ENCODE measurements at places on chromosomes 13 and 19.

DNA sequence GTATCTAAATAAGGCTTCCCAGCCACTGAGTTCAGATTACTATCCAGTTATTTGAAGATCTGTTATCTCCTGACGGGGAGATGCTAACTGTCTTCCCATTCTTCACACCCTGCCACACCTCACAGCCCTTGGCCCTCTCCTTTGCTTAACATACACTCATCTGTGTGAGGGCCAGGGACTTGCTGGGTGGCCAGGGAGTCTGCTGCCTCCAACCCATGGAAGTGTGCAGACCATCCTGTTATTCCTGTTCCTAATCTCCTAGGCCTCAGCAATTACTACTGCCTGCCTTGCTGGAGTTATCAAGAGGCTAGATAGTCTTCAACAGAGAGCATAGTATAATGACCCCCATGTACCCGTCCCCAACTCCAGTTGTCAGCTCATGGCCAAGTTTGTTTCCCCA lies 36.2 kb upstream of the GTF3A start:
- no peaks in the 10 kb centered on the region for H3K4me1 ChIP-seq
- no peaks in the 10 kb centered on the region for H3K36me3 ChIP-seq
- no peaks in the 10 kb centered on the region for H3K27me3 ChIP-seq
- H3K27ac ChIP-seq: no peak overlapping the region
- H3K4me3 ChIP-seq: no peak overlapping the region
- no peak for DNase-seq

- no peaks in the 10 kb centered on the region for H3K36me3 ChIP-seq
- peaks cover 5% of the 10 kb centered on the region for H3K4me1 ChIP-seq
- no peak within 1 kb of the TSS for H3K27ac ChIP-seq
- H3K4me3 ChIP-seq: peak within 1 kb of the TSS; percentile 70
Measured at GRCh38 chr13:95644601-95645052, at the start of gene DZIP1. Gene DZIP1 (minus strand): TSS chr13:95644706. CDS start chr13:95642029, 2,677 bp downstream.

DNA sequence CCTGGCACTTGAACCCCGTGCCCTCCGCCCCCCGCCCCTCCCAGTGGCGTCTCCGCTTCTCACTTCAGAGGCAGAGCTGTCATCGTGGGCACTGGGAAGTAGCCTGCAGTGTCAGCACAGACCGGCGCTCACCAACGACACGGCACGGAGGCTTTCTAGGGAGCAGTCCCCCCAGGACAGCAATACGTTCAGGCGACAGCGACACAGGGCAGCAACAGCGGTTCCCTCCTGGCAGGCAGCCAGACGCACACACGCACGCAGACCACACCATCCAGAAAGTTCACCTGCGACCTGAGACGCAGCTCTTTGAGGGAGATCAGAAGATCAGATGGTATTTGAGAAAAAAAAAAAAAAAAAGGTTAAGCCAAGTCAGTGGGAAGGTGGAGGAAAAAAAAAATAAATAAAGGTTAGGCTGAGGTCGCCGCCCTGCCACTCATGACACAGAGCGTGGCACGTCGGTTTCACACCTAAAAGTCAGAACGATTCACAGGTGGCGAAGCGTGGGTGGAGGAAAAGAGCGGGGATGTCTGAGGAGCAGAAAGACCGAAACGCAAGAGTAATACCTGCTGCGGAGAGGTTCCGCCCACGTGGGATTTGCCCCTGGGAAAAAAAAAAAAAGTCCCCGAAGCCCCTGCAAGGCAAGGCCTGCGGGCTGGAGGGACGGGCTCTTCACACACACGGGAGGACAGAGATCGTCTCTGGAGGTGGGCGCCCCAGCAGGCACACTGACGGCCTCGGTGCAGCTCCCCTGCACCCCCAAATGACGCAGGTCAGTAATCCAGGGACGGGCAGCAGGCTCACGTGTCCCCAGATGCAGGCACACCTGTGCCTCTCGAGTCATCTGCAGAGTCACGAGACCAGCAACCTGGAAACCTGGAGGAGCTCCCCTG lies 94.5 kb downstream of the GNG7 start:
- H3K27ac ChIP-seq: peak overlapping the region; percentile 82
- peaks cover 31% of the 10 kb centered on the region for H3K4me1 ChIP-seq
- peaks cover 4% of the 10 kb centered on the region for H3K27me3 ChIP-seq
- peaks cover 3% of the 10 kb centered on the region for H3K36me3 ChIP-seq
- peak overlapping the region; percentile 70 for H3K4me3 ChIP-seq

DNA sequence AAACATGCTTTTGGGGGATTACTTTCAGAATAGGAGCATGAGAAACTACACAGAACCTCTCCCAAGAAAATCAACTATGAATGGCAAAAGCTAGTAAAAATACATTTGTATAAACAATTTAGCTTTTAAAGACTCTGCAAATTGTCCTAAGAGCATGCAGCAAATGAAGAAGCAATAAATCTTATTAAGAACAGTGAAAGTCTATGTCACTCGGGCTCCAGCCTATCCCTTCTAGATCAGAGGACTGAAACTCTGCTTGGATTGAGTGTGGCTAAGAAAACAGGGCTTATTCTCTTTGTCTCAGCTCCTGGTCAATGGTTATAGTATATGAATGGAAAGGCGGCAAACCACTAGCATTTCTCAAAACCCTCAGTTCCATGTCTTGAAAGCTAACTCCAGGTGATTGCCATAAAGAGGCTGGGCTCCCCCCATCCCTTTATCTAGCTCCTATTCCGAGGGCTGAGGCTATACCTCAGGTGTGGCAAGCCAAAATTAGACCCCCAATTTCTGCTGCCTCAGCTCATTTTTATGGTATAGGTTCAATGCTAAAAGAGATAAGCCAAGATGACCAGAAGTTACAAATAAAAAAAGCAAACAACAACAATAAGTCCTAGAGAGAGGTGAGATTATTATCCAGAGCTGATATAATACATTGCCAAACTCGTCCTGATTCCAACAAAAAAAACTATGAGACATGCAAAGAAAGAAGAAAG lies 953.2 kb downstream of the SLITRK6 start:
- no peak for DNase-seq
- no peaks in the 10 kb centered on the region for H3K27me3 ChIP-seq
- H3K36me3 ChIP-seq: no peaks in the 10 kb centered on the region

- no peaks in the 10 kb centered on the region for H3K27me3 ChIP-seq
- H3K36me3 ChIP-seq: no peaks in the 10 kb centered on the region
- H3K4me1 ChIP-seq: no peaks in the 10 kb centered on the region
- H3K4me3 ChIP-seq: no peak overlapping the region
Measured at GRCh38 chr13:93847162-93847561, 620.6 kb downstream of the GPC6 start.

DNA sequence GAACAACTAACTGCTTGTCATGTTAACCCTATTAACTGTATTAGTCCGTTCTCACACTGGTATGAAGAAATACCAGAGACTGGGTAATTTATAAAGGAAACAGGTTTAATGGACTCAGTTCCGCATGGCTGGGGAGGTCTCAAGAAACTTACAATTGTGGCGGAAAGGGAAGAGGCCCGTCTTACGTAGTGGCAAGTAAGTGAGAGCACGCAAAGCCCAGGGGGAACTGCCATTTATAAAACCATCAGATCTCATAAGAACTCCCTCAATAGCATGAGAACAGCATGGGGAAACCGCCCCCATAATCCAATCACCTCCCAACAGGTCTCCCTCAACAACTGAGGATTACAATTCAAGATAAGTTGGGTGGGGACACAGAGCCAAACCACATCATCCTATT lies 34.7 kb downstream of the PHF11 start:
- H3K27me3 ChIP-seq: no peaks in the 10 kb centered on the region
- H3K36me3 ChIP-seq: peaks cover 33% of the 10 kb centered on the region
- no peak overlapping the region for H3K4me3 ChIP-seq
- DNase-seq: no peak

DNA sequence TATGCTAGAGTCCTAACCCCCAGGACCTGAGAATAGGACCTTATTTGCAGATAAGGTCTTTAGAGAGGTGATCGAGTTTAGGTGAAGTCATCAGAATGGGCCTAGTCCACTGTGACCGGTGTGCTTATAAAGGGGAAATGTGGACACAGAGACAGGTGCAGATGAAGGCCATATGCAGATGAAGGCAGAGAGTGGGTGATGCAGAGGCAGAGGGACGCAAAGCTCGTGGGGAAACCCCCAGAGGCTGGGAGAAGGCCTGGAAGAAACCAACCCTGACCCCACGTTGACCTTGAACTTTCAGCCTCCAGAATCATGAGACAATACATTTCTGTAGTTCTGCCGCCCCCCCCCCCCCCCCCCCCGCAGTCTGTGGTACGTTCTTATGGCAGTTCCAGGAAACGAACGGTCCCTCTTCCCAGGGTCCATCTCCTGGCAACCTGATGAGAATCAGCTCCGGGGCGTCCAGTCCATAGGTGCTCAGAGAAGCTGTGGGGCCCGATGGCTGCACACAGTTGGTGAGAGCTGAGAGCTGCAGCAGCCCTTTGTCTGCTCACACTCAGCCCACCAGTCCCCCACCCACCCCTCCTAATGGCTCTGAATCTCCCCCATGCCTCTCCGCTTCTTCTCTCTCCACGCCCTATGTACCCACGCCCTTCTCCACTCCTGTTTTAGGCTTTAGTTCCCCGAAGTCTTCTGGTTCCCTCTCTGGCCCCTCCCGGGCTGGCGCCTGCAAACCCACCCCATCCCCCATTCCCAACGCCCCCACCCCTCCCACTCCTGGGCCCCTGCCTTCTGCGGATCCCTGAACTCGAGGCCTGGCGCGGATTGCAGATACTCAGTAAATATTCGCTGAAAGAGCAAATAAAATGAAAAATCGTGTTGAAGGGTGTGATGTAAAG lies 218.3 kb upstream of the MAB21L1 start:
- DNase-seq: no peak
- H3K4me3 ChIP-seq: no peak overlapping the region

GRCh38 chr13:51714663-51715168 lies 89.2 kb downstream of the DHRS12 start:
- H3K27me3 ChIP-seq: no peaks in the 10 kb centered on the region
- DNase-seq: no peak
- no peak overlapping the region for H3K27ac ChIP-seq
- no peak overlapping the region for H3K4me3 ChIP-seq

GRCh38 chr19:2820112-2820702 lies 539 bp downstream of the ZNF554 start:
- H3K4me3 ChIP-seq: peak overlapping the region; percentile 84
- no peak overlapping the region for H3K27ac ChIP-seq
- H3K36me3 ChIP-seq: no peaks in the 10 kb centered on the region
- no peaks in the 10 kb centered on the region for H3K27me3 ChIP-seq
- peaks cover 2% of the 10 kb centered on the region for H3K4me1 ChIP-seq

DNA sequence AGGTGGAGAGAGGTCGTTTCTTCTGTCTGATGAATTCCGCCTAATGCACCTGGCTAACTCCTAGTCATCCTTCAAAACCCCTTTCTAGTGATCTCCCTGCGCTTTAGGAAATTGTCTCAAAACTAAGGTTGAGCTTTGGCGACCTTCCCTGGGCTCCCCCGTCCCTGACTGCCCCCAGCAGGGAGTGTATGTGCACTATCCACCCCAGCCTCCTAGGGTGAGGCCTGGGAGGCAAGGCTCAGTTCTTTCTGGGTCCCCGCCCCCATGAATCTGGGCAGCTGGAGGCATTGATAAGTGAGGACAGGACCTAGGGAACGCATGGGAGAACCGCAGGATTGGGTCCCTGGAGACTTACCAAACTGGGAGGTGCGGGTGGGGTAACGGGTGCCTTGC lies 378 bp downstream of the TLE6 start:
- peaks cover 10% of the 10 kb centered on the region for H3K27me3 ChIP-seq
- no peaks in the 10 kb centered on the region for H3K36me3 ChIP-seq
- H3K27ac ChIP-seq: no peak overlapping the region
- peak overlapping the region; percentile 91 for H3K4me3 ChIP-seq

DNA sequence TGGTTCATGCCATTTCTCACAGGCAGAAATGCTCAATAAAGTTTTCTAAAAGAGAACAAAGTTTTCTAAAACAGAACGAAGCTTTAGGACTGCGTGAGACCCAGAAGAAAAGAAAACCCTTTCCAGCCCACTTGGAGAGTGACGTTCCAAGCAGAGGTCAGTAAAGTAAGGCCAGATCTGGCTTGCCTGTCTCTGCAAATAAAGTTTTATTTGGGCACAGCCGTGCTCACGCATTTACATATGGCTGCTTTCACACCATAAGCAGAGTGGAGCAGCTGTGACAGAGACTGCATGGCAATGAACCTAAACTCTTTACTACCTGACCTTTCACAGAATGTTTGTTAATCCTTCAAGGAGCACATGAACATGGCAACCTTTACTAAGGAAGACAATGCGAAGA lies 23.6 kb downstream of the IRS2 start:
- H3K4me1 ChIP-seq: peaks cover 26% of the 10 kb centered on the region
- H3K27me3 ChIP-seq: no peaks in the 10 kb centered on the region
- DNase-seq: no peak
- H3K36me3 ChIP-seq: no peaks in the 10 kb centered on the region

DNA sequence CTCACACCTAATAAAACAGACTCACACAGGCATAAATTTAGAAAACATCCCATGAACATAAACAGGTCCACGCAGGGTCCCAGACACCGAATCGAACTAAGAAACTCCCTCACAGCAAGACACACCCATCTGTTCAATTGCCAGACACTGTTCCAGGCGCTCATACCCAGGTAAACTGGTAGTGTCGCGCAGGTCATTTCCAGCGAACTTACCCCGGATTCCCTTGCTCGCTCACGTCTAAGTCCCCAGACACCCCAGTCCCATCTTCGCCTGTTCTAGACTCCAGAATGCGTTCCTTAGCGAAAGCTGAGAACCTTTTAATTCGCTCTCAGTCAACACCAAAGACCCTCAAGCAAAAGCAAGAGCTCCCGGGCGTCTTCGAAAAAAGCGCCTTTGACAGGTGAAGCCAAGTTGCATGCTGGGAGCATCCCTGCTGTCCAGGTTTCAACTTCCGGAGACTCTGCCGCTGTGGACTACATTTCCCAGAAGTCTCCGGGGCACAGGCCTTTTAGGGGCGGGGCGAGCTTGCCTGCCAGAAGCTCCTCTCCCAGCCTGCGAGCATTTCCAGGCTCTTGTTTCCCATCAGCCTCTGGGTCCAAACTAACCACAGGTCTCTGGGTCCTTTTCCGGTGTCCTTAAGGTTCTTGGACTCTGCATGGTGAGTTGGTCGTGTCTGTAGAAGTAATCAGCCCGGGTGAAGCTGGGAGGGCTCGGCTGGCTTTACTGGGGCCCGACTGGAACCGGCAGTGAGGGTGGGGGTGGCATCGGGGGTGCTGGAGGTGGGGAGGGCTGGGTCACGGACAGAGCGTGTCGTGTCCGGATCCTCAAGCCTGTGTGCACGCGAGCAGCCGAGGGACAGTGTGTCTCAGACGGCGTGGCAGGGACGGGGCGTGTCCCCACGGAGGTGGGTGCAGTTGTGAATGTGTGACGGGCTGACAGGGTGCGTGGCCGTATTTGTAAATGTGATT lies at the start of gene ZNF283:
Gene ZNF283 (plus strand): TSS at position 535 of the 968 bp plus-strand sequence. CDS start 6,184 bp downstream, outside the sequence.
- peaks cover 18% of the 10 kb centered on the region for H3K27me3 ChIP-seq
- peak; percentile 84 for DNase-seq
- H3K4me1 ChIP-seq: peaks cover 15% of the 10 kb centered on the region

Data from activated naive CD8-positive, alpha-beta T cell treated with anti-CD3 and anti-CD28 coated beads for 36 hours (primary cell).